ENCODE measurements at places on chromosomes 6 and 20. TPM values are rescaled to one million over a fixed set of nuclear protein-coding genes. Genes with fewer than 3 reads are reported as not detected.

SIRPB2 gene
- not detected for total RNA-seq

ZNF512B gene
- 5.0 TPM for total RNA-seq

PLTP gene
- total RNA-seq, result 10.4 TPM

VWA7 gene
- 8.5 TPM for total RNA-seq

CCN6 gene
- 5.4 TPM for total RNA-seq

TUBB2A gene
- total RNA-seq, result 193 TPM

PDE7B gene
- total RNA-seq, result 3.2 TPM

PDSS2 gene
- 8.9 TPM for total RNA-seq

CCDC28A gene
- total RNA-seq, result 20.0 TPM

SOBP gene
- 0.35 TPM for total RNA-seq

QRSL1 gene
- total RNA-seq, result 14.8 TPM

GRCh38 chr6:124694139-124694705, 268.0 kb upstream of the RNF217 start:
- no peak for DNase-seq

DNA sequence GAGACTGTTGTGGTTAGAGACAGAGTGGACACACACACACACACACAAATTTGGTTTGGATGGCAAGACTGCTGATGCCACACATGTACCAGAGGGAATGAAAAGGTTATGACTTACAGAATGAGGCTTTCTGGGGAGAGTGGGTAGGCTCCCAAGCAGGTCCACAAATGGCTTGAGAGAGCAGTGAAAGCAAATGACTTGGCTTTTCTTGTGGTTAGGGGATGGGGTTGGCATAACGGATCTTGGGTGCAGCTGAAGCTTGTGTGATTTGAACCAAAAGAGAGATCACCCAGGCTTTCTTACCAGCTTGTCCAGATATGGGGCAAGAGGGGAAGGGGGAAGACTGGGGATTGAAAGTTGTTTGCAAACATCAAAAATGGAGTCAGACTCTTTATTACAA, 73.9 kb upstream of the OLIG3 start:
- no peak for DNase-seq

DNA sequence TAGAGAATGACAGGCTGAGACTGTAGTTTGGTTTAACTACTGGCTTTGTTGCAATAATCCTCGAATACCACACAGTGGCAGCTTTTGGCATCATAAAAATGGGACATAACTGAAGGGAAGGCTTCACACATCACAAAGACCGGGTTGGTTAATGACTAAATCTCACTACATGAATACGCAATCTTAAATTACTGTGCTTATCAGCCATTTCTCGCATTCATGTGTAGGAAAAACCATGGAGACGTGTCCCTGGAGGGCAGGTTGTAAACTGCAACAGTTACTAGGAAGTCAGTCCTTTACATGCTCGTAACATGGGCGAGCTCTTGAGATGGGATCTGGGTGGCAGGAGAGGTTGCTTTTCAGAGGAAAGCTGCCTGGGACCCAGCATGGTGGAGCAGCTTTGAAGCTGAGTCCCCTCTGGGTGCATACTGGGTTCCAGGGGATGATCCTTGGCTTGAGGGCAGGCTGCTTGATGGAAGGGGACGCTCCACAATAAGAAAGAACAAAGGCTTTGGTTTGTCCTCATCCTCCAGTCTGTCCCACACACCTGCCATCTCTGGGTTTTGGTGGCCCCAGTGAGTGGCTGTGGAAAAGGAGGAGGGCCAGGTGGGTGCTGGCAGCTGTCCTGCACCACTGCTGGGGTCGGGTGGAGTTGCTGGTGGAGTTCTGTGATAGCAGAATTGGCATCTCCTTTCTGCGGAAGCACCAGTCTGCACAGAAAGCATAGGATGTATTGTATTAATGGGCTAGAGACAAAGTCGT, 2.1 kb downstream of the RPS21 start:
- DNase-seq, result no peak

DNA sequence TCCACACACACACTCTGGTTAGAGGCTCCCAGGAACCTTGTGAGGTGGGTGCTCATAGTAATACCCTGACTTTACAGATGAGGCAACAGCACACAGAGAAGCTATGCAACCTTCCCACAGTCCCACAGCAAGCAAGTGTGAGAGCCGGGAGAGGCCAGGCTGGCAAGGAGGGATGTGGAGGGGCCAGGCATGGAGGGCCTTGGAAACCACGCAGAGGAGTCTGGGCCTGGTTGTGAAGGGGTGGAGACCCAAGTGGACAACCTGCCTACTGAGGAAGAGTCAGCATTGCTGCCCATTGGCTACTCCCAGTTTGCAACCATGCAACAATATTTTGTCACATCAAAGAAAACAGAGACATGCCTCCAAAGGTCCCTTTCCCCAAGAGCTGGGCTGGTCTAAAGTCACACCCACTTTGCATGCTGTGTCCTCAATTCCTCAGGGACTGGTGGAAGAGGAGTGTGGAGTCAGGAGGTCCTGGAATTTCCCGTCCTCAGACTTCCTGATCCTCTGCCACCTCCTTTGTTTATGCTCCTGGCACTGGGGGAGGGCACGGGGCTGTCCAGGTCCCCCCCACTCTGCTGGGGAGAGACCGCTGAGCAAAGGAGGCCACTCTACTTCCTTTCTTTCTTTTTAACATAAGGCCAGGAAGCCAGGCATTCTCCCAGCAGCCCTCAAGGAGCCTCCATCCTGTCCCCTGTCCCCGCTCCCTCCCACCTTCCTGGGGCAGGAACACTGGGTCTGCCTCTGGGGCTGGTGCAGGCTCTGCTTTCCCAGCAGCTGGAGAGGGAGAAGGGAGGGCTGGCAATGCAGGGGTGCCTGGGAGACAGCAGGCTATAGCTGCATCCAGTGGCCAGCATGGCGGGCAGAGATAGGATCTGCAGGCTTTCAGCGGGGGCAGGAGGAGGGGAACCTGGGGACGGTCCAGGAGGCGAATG, 68.3 kb downstream of the NOL4L start:
- DNase-seq, result no peak

DNA sequence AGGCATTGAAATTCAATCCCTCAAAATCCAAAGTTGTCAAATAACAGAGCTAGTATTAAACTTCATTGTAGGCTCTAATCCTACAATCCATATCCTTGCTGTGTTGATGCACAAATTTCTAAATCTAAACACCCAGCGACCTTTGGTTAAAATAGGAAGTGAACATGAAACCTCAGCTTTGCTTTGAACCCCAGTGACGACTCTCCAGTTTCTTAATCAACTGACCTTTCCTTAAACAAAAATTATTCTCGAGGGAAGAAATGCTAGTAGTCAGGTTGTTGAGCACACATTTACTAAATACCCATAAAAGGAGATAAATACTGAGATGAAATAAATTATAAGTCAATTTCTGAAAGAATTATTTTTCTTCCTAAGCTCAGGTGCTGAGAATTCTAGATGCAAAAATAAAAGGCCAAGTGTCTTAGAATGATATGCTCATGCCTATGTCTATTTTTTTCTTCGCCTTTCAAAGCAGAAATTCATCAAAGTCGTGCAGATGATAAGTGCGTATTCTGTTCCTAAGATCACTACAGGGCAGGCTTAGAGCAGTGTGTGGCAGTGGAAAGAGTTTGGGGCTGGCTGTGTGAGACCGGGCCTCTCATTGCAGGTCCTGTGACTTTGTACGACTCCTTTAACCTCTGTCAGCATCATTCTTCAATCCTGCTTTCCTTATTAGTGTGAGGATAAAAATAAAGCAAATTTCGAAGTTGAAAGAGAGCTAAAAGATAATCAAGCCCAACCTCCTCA, 208.7 kb downstream of the PRL start:
- no peak for DNase-seq

DNA sequence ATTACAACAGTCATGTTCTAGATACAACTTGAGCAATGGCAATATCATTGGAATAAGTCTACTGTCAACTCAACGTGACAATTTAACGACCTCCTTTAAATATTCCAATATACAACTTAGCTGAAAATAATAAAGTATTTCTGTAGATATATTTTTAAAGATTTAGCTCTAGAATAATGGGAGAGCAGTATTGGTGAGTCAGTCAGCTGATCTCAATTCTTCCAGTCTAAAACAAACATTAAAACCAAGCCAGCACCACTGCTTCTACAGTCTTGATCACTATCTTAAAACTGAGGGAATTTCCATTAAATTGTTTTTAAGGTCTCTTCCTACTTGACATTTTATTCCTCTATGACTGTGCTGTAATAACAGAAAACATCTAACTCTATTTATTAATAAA, 38.2 kb downstream of the NOL7 start:
- DNase-seq, result peak; percentile 38

- no peak for DNase-seq
These were observed 174.1 kb downstream of the ADAT2 start for GRCh38 chr6:143276436-143276835.

GRCh38 chr6:156760377-156760776, 16.8 kb upstream of the ARID1B start:
- DNase-seq, result no peak

GRCh38 chr6:53139841-53140413, 8.7 kb downstream of the GCM1 start:
- DNase-seq, result no peak

- no peak for DNase-seq
These were observed 579.9 kb downstream of the MMUT start for GRCh38 chr6:48883116-48883515.

GRCh38 chr6:3612341-3613041, 139.0 kb downstream of the PXDC1 start:
- DNase-seq, result peak; percentile 65

- no peak for DNase-seq
These were observed 10.4 kb downstream of the DEFB129 start for GRCh38 chr20:237489-237888.

- peak; percentile 98 for DNase-seq
These were observed 135.6 kb upstream of the PTPRK start for GRCh38 chr6:128655978-128656498.

GRCh38 chr6:136816656-136817055, 5.7 kb upstream of the PEX7 start:
- DNase-seq, result no peak

- peak; percentile 54 for DNase-seq
These were observed 23.0 kb upstream of the BMP5 start for GRCh38 chr6:55898342-55898741.

DNA sequence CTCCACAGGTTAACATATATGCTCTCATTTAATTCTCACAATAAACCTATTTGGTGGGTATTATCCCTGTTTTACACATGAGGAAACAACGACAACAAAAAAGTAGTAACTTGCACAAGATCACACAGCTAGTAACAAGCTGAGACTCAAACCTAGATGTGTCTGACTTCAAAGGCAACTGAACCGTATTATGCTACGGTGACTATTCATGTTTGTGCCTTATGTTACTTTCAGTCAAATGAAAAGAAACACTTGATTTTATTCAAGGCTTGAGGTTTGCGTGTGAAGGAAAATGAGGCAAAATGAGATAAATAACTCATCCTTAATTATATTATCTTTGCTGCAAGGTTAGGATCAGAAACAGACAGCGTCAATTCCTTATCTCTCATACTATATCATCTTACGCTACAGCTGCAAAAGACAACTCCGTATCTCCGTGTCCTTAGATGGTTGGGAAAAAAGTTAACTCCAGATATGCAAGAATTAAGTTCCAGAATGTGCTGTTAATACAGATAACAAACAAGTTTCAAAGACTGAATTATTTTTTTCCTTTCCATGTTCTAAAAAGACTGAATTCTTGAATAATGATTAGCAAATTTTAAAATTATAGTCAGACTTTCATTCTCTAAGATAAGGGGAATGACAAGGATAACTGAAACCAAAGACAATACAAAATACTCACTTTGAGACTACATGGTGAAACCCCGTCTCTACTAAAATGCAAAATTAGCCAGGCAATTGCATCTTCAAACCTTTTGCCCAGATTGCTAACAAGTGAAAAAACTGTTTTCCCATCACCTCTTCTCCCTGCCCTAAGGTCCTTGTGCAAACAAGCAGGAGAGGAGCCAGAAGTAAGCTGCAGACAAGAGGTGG, 27.8 kb downstream of the STAU1 start:
- DNase-seq, result no peak

DNA sequence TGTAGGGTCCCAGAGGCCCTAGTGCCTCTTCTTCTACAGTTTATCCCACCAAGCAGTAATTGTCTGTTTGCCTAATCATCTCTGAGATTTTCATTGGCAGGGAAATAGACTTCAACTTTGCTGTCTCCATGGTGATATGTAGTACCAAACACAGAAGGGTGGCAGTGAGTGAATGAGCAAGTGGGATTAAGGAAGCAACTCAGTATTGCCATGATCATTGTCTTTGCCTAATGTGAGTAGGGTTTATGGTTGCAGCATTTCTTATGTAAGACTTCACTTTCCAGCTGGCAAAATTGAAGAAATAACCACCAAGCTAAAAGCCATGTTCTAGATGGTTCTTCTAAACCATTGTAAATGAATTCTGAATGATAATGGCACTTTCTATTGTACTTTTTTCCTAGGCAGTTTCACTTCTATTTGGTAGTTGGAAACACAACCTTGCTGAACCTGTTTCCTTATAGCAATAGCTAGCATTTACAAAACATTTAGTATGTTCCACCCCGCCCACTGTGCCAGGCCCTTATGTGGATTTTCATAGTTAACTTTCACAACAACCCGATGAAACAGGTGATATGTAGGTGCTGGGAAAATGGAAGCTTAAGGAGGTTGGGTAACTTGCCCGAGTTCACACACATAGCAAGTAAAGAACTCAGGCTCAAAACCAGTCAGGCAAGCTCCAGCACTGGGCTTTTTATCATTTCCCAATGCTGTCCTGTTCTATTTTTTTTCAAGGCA, 32.0 kb downstream of the ZC2HC1B start:
- peak; percentile 50 for DNase-seq

DNA sequence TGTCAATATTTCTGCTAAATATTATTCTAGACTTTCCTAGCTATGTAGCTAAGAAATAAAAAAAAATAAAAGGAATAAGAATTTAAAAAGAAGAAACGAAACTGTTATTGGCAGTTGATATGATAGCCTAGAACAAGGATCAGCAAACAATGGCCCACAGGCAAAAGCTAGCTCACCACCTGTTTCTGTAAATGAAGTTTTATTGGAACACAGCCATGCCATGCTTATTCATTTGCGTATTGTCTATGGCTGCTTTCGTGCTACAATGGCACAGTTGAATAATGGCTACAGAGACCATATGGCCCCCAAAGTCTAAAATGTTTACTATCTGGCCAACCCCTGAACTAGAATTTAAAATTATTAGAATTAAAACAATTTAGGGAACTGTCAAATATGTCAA, 952.6 kb upstream of the MAP3K7 start:
- DNase-seq, result no peak

- peak; percentile 45 for DNase-seq
These were observed 60.0 kb downstream of the RFPL4B start for GRCh38 chr6:112407101-112407590.

GRCh38 chr20:62069741-62070216, 4.1 kb upstream of the TAF4 start:
- DNase-seq, result peak; percentile 86

- DNase-seq, result no peak
These were observed 382.7 kb downstream of the C6orf118 start for GRCh38 chr6:164926686-164927085.

GRCh38 chr20:25280051-25280573, 32.2 kb downstream of the PYGB start:
- no peak for DNase-seq

GRCh38 chr6:236519-236918, 55.8 kb upstream of the DUSP22 start:
- DNase-seq, result no peak
